ENCODE measurements at places on chromosomes 6 and 20.

- no peak for DNase-seq
Measured at GRCh38 chr6:73832313-73832712, 136.3 kb downstream of the CD109 start.

GRCh38 chr6:34178357-34179105 is 32.6 kb upstream of the GRM4 start:
- no peak for DNase-seq

DNA sequence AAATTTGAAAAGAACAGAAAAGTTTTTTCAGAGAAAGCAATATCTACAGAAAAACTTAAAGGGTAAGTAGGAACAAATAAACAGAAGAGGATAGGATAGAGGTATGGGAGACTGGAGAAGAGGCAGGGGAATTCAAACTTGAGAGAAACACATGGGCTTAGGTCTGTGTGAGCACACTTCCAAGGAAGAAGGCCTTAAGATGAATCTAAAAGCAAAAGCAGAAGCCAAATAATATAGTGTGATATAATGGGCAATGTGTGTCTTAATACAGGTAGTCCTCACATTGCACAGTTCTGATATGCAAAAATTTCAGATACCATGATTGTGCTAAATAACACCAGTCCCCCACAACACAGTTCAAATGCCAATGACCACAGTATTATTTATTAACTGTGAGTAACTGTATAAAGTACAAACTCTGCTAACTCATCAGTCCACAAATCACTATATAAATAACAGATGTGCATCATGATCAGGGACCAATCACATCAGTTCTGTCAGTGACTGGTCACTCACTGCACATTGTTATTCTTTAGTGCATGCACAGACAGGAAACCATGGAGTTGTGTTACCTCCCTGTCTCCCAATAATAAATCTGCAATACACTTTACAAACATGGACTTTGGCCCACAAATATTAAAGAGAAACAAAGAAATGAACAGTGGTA is 18.6 kb downstream of the SNX14 start:
- DNase-seq: no peak

DNA sequence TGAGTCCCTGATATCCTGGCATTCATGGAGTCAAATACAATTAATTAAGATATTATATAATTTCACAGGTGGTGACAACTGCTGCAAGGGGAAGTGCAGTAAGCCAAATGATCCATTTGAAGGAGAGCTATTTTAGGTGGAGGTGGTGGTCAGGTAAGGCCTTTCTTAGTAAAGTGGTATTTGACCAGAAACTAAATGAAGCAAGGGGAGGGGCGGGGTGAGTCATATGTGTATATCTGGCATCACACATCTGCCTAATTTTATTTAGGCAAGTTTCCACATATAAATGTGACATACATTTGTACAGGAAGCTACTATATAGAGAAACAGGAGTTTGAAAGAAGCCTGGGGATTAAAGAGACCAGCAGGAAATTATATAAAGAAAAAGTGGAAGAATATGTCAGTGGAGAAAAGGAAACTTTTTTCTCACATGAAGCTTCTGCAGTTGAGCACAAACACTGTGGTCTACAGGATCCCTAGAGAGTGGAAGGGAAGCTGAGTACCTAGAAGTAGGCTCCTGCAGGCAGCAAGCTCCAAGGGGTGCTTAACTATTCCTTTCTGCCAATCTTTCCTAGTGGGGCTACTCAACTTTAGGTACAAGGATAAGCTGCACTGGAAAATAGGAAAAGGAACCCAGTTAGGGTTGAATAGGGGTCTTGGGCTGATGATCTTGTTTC is 99.6 kb downstream of the OGFRL1 start:
- no peak for DNase-seq

DNA sequence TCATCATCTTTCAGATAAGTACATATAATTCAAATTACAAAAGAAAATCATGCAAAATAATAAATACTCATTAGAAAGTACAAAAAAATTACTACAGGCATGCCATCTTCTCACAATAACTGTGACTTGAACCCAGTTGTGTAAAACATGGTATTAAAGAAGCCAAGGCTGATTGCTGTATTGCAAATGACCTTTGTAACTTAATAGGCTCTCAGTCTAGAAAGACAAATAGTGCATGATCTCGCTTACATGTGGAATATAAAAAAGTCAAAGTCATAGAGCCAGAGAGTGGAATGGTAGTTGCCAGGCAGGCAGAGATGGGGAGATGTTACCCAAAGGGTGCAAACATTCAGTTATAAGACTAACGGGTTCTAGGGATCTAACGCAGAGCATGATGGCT is 626.1 kb downstream of the COL12A1 start:
- no peak for DNase-seq

- DNase-seq: no peak
Measured at GRCh38 chr6:137820425-137820824, 46.6 kb upstream of the TNFAIP3 start.

- DNase-seq: no peak
Measured at GRCh38 chr6:16769131-16769985, 8.1 kb upstream of the ATXN1 start.

- no peak for DNase-seq
Measured at GRCh38 chr20:58976061-58976730, 4.9 kb upstream of the NELFCD start.

GRCh38 chr20:10242166-10242565 is 23.5 kb downstream of the SNAP25 start:
- no peak for DNase-seq

GRCh38 chr6:16774437-16774836 is 13.2 kb upstream of the ATXN1 start:
- no peak for DNase-seq

GRCh38 chr6:133291671-133292070 is 50.5 kb downstream of the EYA4 start:
- DNase-seq: no peak

GRCh38 chr6:158954753-158955152 is 45.2 kb downstream of the RSPH3 start:
- no peak for DNase-seq

DNA sequence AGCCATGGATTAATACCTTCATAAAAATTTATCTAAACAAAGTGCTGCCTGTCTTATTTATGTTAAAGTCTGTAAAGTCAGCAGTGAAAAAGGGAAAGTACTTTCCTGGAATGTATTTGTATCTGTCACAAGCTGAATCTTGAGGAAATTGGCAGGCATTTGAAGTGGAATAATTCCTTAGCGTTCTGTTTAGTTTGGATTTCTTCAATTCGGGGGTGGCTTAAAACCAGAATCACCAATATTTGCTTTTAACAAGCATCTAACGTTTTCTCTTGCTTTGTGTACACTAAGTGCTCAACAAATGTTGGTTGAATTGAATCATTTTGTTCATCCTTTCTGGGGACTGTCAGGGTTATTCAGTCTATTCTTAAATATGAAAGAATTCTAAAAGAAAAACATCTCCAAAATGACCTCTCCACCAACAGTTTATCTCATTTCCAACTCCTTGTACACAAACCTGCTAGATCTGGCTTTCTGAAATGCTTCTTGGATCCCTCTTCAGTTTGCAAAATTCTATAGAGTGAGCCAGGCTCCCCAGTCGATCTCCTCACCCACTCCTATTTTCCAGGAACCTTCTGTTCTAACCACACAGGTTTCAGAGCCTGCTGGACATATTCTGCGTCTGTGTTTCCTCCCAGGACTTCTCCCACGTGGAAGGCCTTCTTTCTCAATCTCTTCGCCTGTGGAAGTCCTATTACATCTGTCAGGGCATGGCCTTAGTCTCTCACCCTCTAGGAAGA is 2.0 kb upstream of the NPEPL1 start:
- DNase-seq: no peak

GRCh38 chr6:157494132-157494710 is 113.2 kb downstream of the ZDHHC14 start:
- no peak for DNase-seq

- DNase-seq: no peak
Measured at GRCh38 chr6:15270402-15270801, 24.5 kb downstream of the JARID2 start.

GRCh38 chr6:79671600-79672266 is 40.6 kb downstream of the SH3BGRL2 start:
- no peak for DNase-seq
